ENCODE measurements at places on chromosomes 3 and 15.

DNA sequence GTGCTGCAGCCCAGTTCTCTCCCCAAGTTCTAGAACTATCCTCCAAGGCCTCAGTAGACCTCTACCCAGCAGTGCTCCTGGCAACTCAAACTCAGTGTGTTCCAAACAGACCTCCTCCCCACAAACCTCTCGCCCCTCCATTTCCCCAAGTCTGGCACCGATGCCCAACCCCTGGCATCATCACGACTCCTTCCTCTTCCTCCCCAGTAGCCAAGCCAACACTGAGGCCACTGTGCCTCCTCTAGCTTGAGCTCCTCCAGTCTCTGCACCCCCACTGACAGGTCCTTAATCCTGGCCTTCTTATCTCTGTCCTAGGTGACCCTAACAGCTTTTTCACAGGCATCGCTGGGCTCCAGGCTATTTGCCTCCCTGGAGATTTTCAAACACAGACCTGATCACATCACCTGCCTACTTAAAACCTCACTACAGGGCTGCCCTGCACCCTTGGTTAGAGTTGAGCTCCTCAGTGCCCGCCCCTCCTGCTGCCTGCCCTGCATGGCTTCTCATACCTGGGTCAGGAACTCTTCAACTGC lies 6.8 kb downstream of the ARPIN start:
- DNase-seq, result no peak

GRCh38 chr3:106593381-106593780 lies 724.6 kb upstream of the CBLB start:
- DNase-seq, result no peak

DNA sequence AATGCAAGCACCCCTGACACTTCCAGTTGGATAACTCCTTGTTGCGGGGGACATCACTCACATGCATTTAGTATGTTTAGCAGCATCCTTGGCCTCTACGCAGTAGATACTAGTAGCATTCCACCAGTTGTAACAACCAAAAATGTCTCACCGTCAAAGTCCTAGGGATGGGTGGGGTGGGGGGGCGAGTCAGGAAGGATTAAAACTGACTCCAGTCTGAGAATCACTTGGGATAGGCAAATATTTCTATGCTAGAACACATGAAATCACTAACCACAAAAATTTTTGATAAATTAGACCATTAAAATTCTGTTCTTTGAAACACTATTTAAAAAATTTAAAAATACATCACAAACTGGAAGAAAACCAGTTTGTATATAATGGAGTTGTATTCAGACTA lies 18.0 kb downstream of the ICE2 start:
- no peak for DNase-seq

DNA sequence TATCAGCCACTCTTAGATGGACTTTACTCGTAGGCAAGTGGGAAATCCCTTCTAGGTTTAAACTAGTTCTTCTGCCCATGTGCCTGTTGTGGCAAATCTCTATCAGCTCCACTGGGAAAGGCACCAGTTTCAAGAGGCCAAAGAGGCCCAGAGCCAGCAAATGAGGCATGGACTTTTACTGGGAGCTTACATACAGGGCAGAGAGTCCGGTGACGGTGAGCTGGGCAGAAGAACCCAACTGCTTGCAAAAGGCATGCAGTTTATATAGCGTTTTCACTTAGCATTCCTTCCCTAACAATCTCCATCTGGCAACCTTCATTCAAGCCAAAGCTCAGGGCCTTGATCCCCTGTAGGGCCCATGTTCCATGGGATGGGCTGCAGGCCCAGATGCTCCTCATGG lies 93.0 kb upstream of the C3orf80 start:
- no peak for DNase-seq

Measured in hippocampal formation (tissue), 2 donors.